CMK (cell line): ENCODE measurements at places on chromosomes 6 and 20.

GRCh38 chr6:87663434-87663833 is 38.6 kb downstream of the AKIRIN2 start:
- DNase-seq = no peak

GRCh38 chr20:38534756-38535155 is 46.2 kb upstream of the ADIG start:
- DNase-seq = no peak

DNA sequence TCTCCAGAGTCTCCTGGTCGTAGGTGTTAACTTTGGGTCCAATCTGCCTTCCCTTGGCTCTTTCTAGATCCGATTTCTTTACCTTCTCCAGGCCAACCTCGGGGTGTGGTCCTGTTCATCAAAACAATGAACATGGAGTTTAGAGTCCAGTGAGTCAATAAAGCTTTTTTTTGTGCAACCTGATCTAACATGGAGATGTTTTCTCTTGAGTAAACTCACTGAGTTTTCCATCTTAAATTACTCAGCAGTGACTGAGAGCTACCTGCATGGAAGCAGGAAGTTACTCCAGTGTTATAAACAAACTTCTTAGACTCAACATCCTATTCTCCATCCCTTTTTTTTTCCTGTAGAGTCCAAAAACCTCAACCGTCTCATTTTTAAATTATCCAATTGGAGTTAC is 14.9 kb upstream of the SLC22A1 start:
- DNase-seq = no peak

DNA sequence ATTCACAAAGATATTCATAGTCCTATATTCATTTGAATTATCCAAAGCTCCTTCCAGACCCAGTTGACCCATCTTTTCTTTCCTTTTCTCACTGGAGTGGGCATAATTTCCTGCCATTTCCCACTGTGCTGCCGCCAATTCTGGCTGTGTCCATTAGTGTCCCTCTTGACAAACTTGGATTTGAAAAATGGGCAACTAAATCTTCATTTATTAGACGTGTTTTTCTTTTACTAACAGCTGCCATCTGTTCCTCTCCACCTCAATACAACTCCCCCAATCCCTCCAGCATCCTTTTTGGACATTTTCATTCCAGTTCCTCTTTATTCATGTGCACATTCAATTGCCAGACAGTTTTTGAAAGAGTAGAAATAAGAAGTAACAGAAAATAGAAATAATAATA is 90.5 kb downstream of the PCSK2 start:
- no peak for DNase-seq

DNA sequence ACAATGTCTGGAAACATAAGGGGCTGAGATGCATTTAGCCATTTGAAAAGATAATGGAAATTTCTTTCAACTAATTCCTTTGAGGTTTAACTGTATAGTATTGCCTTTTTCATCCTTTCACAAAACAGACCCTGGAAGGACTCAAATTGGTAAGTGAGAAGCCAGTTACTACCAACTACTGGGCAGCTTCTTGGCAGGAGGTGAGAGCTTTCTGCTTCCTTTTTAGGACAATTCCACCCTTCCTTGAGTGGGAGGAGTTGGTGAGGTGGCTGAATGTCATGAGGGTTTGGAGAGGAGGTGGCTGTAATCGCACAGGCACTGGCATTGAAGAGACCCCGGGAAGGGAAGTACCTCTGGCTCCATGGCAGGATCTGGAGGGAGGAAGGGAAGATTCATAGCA is 341.1 kb downstream of the NRN1 start:
- DNase-seq = no peak

- DNase-seq = no peak
Observed at GRCh38 chr6:41190791-41191190, 10.2 kb downstream of the TREML2 start.

DNA sequence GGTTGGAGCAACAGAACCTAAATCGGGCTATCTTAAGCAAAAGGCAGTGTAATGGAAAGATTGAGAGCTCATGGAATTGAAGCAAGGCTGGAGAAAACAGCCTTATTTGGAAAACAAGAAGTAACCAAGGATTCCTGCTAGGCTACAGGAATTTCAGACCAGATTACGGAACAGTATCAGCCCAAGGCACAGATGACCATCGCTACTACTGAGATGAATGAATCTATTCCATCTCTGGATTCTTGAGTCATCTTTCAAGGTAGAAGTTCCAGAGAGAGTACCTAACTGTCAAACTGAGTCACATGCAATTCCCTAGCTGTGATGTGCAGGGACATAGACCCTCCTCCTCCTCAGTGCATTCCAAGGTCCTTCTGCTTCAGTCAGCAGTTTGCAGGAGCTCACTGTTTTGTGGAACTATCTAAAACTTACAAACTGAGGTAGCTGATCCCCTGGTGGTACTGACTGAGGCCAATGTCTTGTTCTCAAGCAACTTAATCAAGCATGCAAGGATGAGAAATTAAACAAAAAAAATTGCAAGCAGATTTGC is 62.0 kb upstream of the SMLR1 start:
- no peak for DNase-seq

GRCh38 chr20:329851-330232 is 4.5 kb downstream of the SOX12 start:
- DNase-seq = no peak

- DNase-seq = no peak
Observed at GRCh38 chr6:79913369-79913768, 34.0 kb downstream of the ELOVL4 start.

- DNase-seq = no peak
Observed at GRCh38 chr20:10922941-10923340, 249.1 kb upstream of the JAG1 start.

- no peak for DNase-seq
Observed at GRCh38 chr6:169990095-169991030, 238.9 kb downstream of the ERMARD start.

DNA sequence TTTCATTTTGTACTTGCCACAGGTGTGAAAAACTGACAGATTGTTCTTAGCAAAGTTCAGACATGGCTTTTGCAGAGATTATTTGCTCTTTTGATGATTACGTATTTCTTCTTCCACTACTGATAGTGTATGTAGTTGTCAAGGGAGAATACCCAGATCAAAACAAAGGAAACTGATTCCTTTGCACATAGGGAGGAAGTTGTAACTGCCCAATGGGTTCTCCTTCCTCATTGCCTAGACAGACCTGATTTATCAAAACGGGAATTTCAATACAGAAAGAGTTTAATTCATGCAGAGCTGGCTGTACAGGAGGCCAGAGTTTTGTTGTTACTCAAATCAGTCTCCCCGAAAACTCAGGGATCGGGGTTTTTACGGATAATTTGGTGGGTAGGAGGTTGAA is 214.7 kb downstream of the BCAS1 start:
- no peak for DNase-seq

DNA sequence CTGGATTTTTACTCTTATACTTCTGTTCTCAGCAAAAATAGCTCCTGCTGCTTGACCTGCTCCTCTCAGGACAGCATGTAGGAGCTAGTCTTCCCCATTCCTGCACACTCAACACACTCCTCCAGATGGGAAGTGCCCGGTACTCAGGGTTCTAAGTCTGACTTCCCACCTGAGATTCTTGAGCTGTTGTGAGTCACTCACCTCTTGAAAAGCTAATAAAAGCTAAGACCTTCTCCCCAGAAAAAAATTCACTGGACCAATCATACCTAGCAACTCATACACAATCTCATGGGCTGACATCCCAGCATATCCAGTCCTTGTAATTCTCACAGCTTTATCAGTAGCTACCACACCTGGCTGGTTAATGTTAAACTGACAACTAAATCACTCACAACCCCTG is 53.5 kb downstream of the TRPC4AP start:
- DNase-seq = no peak

- DNase-seq = no peak
Observed at GRCh38 chr20:51497542-51498467, 44.7 kb downstream of the NFATC2 start.

DNA sequence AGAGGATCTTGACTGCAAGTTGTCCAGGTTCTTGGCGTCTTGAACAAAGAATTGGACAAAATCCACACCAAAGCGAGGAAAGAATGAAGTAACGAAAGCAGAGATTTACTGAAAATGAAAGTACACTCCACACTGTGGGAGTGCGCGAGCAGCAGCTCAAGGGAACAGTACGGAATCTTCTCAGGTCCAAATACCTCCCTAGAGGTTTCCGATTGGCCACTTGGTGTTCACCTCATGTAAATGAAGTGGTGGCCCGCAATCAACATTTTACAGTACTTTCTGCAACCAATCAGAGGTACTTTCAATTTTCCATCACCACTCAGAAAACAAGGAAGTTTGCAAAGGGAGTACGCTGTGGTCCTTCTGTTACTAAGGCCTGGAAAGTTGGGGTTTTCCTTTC is 122.4 kb downstream of the PTPRK start:
- no peak for DNase-seq

GRCh38 chr6:5516036-5516435 is 254.7 kb downstream of the FARS2 start:
- DNase-seq = no peak

- DNase-seq = no peak
Observed at GRCh38 chr6:73481969-73482368, 20.4 kb downstream of the MTO1 start.

DNA sequence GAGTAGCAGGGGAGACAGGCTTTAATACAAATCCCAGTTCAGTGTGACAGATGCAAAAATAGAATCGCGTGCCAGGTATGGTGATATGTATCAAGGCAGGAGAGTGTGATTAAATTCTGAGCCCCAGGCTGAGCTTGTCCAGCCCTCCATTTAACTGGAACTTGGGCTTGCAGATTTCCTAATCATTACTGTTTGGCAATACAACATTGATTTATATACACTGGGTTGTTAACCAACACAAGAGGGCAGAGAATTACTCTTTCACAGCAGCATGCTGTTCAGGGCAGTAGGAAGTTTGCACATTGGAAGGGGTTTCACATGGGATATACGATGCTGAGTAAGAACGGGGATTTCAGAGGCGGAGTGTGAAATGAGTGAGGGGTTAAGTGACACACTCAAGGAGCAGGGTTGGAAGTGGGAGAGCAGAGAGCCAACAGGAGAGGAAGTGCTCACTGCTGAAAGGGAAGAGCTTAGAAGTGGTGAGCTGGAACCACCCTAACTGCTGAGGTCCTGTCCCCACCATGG is 70.8 kb upstream of the ATXN1 start:
- DNase-seq = no peak

DNA sequence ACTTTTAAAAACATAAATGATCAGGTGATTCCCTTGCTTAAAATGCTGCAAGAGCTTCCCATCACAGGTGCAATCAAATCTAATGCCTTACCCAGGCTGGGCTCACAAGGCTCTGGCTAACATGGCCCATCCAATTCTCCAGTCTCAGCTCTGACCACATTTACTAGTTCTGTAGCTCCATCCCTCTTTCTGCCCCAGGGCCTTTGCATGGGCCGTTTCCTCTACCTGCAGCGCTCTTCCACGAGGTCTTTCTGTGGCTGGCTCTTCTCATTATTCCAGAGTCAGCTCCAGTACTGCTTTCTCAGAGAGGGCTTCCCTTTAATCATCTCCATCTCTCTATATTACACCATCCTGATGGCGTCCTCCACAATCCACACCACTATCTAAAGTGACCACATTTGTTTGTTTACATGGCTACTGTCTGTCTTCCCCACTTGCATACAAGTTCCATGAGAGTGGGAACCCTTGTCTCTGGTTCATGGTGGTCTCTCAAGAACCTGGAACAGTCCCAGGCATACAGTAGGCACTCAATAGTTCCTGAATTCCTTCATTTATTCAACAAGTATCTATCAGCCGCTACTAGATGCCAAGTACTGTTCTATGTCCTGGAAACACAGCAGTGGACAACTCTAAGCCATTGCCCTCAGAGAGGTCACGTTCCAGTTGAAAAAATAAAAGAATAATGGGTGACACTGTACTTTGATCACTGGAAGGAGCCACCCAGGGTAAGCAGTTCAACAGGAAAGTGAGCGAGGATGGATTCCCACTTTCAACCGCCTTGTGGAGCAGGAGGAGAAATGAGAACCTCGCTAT is 12.6 kb downstream of the CYP24A1 start:
- DNase-seq = no peak

- no peak for DNase-seq
Observed at GRCh38 chr6:137126875-137127485, 46.5 kb downstream of the IL22RA2 start.

DNA sequence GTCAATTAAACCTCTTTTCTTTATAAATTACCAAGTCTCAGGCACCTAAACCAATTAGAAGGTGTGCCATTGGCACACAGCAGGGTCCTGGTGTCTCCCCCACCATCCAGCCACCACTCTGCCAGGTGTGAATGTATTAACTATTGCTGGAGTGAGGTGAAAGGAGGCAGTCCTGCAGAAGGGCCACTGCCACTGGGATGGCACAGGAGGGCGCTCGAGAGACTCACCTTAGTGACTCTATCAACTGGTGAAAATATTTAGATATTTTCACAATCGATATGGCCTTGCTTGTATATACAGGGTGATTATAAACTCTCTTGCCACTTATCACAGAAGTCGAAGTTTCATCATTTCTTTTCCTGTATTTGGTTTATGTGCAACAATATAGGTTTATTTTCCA is 145.6 kb upstream of the ESR1 start:
- DNase-seq = no peak

- no peak for DNase-seq
Observed at GRCh38 chr20:33372993-33373441, 28.3 kb downstream of the CDK5RAP1 start.

DNA sequence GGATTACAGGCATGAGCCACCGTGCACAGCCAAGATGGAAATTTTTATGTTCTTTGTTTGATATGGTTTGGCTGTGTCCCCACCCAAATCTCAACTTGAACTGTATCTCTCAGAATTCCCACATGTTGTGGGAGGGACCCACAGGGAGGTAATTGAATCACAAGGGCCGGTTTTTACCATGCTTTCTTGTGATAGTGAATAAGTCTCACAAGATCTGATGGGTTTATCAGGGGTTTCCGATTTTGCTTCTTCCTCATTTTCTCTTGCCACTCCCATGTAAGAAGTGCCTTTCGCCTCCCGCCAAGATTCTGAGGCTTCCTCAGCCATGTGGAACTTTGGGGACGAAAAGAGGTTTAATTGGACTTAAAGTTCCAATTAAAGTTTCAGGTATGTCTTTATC is 14.6 kb downstream of the EEF1A1 start:
- no peak for DNase-seq

GRCh38 chr20:3894796-3895195 is 5.6 kb downstream of the PANK2 start:
- no peak for DNase-seq

GRCh38 chr20:38043512-38044300 is 10.2 kb downstream of the RPRD1B start:
- no peak for DNase-seq

DNA sequence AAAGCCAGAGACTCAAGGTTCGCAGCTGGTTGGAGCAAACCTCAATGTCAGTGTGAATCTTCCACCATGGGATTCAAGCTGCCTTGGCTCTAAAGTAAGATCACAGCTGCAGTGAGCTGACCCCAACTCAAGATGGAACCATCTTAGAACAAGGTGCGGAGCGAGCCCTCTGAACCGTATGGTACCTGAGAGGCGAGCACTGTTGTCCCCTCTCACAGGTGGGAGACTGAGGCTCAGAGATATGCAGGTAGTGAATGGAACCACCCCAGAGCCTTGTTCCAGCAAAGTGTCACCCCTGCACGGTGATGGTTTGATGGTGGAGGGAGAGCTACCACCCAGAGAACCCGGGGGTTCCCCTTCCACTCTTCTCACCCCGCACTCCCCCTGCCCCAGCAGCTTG is 52.5 kb downstream of the BMP7 start:
- no peak for DNase-seq
